NCI-H1436 treated with DMSO at 0.1 percent for 48 hours (cell line): ENCODE measurements at places on chromosomes 16 and 17.
A peak's percentile ranks its signal among the peaks of the same experiment; 100 is the strongest.

DNA sequence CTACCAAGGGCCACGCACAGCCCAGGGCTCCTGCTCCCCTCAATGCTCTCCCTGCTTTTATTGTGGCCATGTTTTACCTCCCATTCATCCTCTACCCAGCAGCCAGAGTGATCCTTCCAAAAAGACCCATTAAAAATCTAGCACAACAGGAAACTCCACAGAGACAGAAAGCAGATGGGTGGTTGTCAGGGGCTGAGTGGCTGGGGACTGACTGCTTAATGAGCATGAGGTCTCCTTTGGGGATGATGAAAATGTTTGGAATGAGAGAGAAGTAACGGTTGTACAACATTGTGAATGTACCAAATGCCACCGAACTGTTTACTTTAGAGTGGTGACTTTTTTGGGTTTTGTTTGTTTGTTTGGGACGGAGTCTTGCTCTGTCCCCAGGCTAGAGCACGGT is 107.4 kb downstream of the GAS7 start:
- no peak for DNase-seq

GRCh38 chr16:82384017-82384416 is 214.0 kb upstream of the MPHOSPH6 start:
- DNase-seq, result no peak

DNA sequence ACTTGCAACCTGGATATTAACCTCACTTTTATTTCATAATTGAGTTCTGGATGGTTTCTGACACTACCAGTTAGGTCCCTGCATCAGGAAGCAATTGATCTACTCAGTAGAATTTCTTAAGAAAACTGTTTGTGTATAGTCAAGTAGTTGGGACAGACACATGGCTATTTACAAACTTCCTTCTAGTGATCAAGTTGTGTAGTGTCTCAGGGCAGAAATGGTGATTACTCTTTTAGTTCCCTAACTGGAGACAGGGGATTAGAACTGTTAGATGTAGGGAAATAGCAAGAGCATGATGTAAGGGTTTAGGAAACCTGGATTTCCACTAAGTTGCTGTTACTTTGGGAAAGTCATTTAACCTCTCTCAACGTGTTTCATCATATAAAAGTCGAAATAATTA is 30.4 kb downstream of the TMEM100 start:
- DNase-seq, result no peak

- no peak for DNase-seq
These were observed 69.6 kb upstream of the GSE1 start for GRCh38 chr16:85543536-85543935.

- no peak for DNase-seq
These were observed 65.1 kb downstream of the EFCAB13 start for GRCh38 chr17:47388825-47389224.

- no peak for DNase-seq
These were observed 21.1 kb upstream of the ZNF629 start for GRCh38 chr16:30808146-30808545.

- no peak for DNase-seq
These were observed 10.4 kb upstream of the NLRC3 start for GRCh38 chr16:3587547-3588110.

GRCh38 chr17:3835410-3836229 is 10.4 kb downstream of the NCBP3 start:
- no peak for DNase-seq

- no peak for DNase-seq
These were observed 795 bp downstream of the KCTD13 start for GRCh38 chr16:29925105-29925756.

GRCh38 chr16:81817789-81818567 is 38.9 kb downstream of the PLCG2 start:
- DNase-seq, result no peak

GRCh38 chr17:61402978-61403800 is 3.5 kb downstream of the TBX2 start:
- DNase-seq, result peak; percentile 60

DNA sequence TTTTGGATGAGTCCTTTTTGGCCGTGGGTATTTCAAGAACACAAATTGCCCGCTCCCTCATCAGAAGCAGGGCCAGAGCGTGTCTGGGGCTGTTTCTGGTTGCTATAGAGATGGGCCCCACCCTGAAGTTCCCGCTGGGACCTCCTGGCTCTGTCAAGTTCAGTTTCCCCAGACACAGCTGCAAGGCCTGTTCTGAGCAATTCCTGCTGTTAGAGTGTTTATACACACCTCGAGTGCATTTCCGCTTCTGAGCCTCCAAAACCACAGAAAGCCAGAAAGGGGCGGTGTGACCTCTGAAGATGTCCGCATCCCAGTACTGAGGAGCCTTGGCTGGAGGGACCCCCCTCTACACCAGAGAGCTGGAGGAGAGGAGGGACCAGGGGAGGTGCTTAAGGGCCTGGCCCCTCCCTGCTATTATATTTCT is 9.3 kb upstream of the WBP2 start:
- DNase-seq, result no peak

GRCh38 chr16:66961065-66961744 is at the start of gene CES3:
Gene CES3 (plus strand): TSS chr16:66961266. CDS start chr16:66961308, 42 bp downstream.
- DNase-seq, result peak; percentile 57

DNA sequence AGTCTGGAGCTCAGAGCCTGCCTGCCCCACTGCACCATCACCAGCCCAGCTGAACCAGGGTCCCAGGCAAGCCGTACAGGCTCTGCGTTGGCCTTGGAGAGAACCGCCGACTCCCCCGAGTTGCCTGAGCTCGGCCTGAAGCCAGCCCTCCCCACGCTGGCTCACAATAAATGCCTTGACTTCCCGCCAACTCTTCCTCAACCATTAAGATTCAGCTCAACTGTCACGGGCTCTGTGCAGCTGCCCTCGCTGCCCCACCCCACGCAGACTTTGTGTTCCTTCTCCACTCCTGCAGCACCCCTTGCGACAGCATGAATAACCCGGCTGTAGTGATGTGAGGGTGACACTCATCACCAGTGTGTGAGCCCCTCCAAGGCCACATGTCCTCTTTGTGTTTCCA is 4.8 kb upstream of the QPRT start:
- no peak for DNase-seq

DNA sequence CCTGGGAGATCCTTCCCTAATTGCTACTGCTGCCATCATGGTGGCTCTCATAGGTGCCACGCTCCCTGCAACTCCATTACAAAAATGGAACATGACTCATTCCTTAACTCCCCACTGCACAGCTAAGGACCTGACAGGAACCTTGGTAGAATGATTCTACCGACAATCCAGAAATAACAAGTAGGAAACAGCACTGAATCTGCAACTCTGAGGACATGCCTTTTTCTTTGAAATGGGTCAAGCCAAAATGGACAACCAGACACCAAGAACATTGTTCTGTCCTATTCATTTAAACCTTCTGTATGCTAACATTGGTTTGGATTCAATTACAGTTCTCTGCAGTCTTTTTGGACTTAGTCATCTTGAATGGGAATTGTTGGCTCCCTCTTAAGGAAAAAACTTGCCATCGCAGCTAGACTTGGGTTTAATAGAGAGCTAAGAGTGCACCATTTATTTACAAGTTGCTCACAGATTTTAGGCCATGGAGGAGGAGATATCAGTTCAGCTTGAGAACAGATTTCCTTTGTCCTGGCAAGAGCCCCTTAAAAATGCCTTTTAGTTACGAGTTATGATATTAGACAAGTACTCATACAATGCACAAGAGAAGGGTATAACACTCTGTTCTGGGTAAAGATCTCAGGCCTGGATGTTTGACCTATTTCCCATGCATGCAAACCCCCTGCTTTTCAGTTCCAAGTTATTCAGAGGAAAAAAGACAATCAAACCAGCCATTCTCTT is 20.9 kb upstream of the NSRP1 start:
- DNase-seq, result no peak

DNA sequence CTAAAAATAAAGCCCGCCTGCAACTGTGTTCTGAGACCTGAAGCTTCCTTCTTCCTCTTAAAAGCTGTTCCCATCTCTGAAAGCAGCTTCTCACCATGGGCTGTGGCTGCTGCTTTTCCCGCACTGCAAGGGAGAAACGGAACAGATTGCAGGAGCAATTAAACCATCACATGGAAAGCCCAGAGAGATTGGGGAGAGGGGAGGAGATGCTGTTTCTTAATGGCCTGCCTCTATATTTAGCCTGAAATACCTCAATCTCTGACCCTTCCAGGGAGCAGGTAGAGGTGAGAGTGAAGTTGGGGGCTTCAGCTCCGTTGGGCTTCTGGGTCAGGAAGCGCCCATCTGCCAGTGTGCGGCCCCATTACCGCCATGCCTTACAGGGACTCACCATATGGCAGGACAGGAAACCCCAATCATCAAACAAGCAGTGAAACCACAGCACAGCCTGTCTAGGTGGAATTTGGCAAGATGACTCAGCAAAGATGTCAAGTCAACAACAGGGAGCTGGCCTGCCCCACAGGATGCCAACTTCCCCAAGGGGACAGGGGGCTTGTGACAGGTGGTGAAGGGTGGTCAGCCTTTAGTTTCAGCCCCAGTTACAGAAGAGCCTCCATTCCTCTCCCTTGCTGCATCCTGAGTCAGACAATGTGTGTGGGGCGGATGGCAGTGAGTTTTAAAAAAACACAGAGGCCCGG is 286.6 kb upstream of the CCL2 start:
- DNase-seq, result no peak

GRCh38 chr16:53207810-53208752 is 153.3 kb downstream of the CHD9 start:
- peak; percentile 74 for DNase-seq

GRCh38 chr17:80761110-80761871 is 216.7 kb downstream of the RPTOR start:
- DNase-seq, result no peak

GRCh38 chr17:6569370-6570285 is 13.3 kb upstream of the PITPNM3 start:
- no peak for DNase-seq

DNA sequence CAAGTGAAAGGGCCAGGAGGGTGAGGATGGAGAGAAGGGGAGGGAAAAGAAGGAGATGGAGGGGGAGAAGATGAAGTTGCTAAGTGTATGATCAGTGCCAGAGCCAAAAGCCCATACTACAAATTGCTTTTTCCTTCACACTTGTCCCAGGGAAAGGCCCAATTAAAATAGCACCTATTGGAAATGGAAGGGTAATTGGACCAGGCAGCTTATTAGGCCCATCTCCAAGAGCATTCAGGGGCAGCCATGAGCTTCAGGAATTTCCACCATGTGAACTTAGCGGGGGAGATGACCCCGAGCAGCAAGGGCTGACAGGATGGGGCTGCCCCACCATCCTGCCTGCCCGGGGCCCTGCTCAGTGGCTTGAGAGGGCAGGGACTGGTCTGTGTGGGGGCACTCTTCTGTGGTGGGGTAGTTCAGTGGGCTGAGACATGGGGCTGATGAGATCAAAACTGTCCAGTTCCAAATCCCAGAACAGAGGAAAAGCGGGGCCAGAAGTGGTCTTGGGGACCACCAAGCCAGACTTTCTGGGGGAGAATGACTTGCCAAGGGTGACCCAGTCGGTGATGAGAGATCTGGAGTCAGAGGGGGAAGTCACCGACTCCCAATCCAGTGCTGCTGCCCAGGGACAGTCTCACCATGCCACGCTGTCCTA is 27.5 kb downstream of the GOSR2 start:
- no peak for DNase-seq

GRCh38 chr17:68559316-68559715 is 41.9 kb downstream of the FAM20A start:
- DNase-seq, result no peak

- no peak for DNase-seq
These were observed 102.6 kb downstream of the NTN1 start for GRCh38 chr17:9123594-9124553.

DNA sequence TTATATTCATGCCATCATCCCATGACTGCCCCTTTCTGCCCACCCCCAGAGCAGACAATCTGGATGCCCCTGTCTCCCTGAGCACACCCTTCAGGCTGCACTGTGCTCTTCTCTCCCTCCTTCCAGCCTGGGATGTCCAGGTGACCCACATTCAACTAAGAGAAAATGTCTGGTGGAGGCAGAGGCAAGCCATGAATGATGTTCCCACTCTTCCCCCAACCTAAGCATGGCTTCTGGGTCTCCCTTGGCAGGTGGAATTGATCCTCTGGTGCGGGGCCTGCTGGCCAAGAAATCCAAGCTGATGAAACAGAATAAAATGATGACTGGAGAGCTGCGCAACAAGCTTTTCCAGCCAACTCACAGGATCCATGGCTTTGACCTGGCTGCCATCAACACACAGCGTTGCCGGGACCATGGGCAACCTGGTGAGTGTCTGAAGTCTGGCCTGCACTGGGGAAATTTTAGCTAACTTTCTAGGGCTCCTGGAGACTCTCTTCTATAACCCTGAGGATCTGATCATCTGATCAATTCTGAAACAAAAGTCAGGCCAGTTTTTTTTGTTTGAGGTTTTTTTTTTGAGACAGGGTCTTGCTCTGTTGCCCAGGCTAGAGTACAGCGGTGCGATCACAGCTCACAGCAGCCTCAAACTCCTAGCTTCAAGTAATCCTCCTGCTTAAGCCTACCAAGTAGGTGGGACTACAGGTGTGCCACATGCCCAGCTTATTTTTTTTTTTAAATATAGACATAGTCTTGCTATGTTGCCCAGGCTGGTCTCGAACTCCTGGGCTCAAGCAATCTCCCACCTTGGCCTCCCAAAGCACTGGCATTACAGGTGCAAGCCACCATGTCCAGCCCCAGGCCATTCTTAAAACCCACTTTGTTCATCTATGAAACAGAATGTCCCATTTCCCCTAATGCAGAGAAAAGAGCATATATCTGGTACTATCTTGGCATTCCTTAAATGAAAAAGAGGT is 14.5 kb downstream of the MPO start:
- DNase-seq, result no peak

DNA sequence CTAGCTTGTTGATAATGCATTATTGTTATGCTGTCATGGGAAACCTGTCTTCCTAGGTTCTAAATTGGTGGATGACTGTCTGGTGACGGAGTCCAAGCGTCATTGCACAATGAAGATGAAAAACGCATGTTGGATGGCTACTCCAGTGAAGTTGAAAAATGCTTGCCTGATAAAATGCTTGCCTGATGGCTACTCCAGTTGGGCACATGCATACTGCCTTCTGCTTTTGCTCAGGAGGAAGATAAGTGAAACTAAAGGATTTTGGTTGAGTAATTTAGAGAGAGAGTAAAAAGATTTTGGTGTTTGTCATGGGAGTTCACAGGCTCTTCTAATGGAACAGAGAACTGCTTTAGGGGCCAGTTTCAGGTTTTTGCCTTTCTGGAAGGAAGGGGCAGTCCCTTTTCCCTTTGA is 118.6 kb downstream of the PRKCA start:
- DNase-seq, result no peak

GRCh38 chr17:17201907-17202306 is 4.2 kb downstream of the PLD6 start:
- DNase-seq, result no peak

GRCh38 chr16:65497571-65497970 is 375.7 kb upstream of the CDH11 start:
- DNase-seq, result no peak

GRCh38 chr17:81208651-81209050 is 14.1 kb downstream of the CEP131 start:
- no peak for DNase-seq

- no peak for DNase-seq
These were observed 236.1 kb upstream of the CDH5 start for GRCh38 chr16:66130296-66130905.

GRCh38 chr16:20073203-20074098 is at the start of gene GPR139:
Gene GPR139 (minus strand): TSS chr16:20073890. CDS start chr16:20073616, 274 bp downstream.
- no peak for DNase-seq
